ENCODE measurements at places on chromosomes 11 and 22.

DNA sequence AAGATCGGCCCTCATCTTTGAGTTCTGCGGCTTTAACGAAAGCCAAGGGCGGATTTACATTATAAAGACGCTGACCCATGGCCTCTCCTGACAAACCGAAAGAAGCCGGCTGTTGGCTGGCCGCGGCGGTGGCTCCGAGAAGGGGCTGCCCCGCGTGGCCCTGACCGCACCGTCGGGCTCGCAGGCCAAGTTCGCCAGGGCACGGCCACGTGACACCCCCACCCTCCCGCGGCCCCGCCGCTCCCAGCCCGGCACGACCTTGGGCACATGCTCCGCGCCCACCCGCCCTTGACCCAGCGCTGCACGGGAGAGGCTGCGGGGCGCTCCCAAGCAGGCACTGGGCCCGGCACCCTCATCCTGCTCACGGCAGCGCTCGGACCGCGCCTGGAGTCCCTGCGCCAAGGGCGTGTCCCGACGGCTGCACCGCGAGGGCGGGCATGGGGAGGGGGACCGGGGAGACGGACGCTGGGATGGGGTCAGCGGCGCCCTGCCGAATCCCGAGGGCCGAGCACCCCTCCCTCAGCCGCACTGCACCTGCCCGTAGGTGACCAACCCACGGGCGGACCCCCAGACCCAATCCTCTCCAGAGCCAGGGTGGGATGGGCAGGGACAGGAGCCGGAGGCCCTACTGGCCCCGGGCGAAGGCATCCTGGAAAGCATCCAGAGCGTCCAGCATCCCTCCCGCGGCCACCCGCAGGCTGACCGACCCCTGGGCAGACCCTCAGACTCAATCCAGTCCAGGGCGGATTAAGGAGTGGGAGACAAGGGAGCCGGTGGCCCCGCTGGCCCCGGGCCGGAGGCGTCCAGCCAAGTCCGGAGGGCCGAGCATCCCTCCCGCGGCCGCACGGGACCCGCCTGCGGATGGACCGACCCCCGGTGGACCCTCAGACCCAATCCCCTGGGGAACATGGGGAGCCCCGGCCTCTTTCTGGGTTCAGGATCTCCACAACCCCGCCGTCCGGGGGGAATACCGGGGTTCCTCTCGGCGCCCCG is 759 bp downstream of the CPT1A start:
- DNase-seq = no peak

DNA sequence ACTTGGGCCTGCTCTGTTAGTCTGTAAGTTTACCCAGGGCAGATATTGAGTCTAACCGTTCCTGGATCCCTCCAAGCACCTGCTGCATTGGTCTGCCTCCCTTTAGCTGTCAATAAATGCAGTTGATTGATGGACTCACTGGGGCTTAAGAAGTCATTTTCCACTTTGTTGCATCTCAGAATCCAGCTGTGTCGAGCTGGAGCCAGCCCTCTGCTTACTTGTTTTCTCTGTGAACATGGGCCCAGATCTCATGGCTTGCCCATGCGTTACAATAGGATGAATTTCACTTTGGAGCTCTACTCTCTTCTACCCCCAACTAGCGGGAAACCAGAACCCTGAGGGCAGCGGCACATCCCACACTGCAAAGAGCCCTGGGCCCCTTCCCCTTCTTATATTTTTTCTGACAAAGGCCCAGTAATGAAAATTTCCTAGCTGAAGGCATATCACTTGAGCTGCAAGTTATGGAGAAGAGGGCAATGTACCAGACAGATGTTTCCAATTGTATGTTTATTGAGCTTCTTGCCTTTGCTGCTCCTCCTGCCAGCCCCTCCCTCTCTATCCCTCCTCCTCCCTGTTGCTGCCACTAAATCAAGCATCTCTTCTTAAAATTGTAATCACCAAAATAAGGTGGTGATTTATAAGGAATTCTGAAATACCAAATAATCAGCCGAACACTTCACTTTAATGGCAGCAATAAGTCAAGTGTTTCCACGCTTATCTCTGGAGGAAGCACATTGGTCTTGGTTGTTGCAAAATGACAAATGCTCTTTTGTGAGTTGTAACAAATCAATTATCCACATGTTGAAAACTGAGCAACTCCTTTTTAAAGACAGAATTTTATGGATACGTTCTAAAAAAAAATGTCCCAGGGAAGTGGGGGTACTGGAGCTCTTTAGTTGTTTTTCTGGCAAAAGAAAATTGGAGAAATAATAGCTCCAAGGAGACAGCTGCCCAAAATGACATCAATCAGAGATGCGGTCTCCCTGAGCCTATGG is 212.3 kb upstream of the ZBED5 start:
- no peak for DNase-seq

DNA sequence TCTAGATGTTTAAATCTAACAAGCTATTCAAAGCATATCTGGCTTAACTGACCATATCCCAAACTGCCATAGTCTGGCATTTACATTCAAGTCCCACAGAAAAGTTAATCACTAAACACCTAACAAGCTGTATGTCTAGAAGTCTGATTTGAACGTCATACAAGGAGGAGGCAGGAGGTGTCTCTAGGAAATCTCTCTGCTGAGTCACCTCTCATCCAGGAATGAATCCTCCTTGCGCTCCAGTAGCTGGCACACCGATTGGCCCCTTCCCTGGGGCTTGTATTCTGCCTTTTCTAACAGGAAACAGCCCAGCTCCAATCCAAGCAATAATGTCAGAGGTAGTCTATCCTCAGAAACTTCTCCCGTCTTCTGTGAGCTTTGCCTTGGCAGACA is 31.8 kb downstream of the FEZ1 start:
- no peak for DNase-seq

DNA sequence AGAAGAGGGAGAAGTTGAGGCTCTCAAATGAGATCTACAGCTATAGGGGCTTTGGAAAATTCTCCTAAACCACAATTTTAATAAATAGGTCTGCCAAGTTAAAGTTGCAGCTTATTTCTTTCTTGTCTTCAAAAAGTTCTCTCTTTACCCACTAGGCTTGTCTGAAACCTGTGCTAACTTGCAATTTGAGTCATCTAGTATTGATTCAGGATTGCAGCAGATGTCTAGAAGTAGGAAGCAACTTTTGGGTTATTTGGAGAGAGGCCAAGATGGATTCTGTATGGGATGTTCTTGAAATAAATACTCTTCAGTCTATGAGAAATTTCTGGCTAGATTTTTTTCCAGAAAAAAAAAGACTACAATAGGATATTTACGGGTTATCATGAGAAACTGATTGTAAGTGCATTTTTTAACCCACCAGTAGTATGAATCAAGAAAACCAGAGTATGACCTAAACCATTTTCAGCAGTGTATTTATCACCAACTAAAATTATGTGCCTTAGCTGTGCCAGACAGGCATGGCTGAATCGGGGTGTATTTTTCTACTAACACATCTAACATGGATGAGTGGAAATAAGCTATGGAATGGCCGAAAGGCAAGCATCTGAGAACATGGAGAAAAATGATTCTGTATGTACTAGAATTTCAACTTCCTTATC is 4.9 kb upstream of the RAB38 start:
- DNase-seq = no peak

DNA sequence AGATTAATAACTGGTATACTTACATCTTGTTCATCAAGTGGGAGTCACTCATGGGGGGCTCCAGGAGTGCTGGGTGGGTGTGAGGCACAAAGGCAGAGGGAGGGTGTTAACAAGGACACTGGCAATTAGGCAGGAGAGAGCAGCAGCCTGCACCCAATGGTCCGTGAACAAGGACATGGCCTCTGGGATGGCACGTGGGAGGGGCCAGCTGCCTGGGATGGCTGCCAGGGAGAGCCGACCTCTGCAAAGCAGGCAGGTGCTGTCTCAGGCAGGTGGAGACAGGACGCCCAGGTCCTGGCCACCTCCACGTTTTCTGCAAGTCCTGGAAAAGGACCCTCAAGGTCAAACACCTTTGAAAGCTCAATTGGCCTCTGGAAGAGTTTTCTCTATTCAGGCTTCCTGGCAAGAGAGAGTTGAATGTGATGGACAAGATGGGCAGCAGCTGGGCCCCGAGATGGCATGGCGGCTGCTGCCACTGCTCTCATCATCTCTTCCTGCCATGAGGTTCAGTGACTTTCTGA is 257.1 kb downstream of the BUD13 start:
- DNase-seq = no peak

- DNase-seq = no peak
Measured at GRCh38 chr22:35008213-35008612, 57.7 kb upstream of the ISX start.

DNA sequence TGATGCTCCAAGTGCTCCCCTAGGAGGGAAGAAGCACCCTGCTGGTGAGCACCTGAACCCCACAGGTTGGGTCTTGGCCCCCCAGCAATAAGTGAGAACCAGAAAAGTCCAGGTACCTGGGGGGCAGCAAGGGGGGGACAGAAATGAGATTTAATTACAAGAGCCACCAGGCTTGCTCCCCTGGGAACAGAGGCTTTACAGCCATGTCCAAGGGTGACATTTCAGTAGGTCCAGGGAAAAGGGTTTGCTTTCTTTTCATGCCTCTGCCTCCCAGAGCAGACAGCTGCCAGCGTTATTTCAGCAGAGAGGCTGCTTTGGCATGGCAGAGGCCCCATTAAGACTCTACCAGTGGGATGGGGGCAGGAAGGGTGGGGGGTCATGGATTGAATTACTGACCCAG is 437.7 kb downstream of the BUD13 start:
- DNase-seq = peak; percentile 69

- DNase-seq = no peak
Measured at GRCh38 chr11:115347106-115347505, 157.1 kb downstream of the CADM1 start.

- DNase-seq = no peak
Measured at GRCh38 chr22:19626042-19626587, 88.2 kb upstream of the SEPTIN5 start.

- DNase-seq = no peak
Measured at GRCh38 chr11:27783701-27784355, 83.6 kb upstream of the BDNF start.

DNA sequence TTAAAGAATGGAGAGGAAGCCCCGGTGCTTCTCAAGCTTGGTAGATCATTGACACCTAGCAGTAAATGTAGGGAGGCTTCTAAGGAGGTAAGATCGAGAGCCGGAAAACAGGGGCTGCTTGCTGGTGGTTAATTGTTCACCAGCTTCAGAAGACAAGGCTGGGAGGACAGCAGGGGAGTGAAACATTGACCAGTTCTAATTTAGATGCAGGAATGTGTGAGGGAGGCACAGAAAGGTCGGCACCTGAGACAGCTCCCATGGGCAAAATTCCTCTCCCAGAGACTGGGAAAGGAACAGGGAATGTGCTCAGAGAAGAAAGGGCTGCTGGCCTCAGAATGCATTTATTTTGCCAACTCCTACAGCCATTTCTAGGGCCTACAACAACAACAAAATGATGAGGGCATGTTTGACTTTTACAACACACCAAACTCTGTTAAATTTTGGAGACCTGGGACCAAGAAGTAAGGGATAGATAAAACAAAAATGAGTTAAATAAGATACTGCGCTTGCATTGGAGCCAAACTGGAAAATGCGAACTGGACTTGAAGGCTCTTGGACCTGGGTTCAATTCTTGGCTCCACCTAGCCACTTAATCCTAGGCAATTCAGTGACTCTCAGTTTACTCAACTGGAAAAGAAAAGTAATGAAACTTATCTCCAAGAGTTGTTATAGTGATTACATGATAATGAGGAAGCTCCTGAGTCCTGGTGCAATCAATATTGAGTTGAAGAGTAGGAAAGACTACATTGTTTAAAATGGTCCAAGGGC is 31.0 kb downstream of the FZD4 start:
- DNase-seq = no peak

DNA sequence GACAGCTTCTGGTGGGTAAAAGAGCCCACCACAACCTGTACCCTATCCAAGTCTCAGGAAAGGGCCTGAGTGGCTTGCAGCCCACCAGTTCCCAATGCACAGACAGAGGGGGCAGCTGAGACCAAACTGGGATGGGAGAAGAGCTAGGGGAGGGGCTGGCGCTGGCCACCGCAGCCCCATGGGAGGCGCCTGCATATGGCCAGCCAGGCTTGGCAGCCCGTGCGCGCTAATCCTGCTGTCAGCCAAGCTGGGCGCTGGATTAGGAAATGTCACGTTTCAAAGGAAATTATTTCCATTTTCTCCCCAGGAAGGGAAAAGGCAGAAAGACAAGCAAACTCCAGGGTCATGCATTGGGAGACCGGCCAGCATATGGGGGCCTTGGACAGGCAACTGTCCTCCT is 236.8 kb downstream of the BUD13 start:
- DNase-seq = no peak

GRCh38 chr11:72529068-72529467 is 94.7 kb upstream of the CLPB start:
- no peak for DNase-seq

DNA sequence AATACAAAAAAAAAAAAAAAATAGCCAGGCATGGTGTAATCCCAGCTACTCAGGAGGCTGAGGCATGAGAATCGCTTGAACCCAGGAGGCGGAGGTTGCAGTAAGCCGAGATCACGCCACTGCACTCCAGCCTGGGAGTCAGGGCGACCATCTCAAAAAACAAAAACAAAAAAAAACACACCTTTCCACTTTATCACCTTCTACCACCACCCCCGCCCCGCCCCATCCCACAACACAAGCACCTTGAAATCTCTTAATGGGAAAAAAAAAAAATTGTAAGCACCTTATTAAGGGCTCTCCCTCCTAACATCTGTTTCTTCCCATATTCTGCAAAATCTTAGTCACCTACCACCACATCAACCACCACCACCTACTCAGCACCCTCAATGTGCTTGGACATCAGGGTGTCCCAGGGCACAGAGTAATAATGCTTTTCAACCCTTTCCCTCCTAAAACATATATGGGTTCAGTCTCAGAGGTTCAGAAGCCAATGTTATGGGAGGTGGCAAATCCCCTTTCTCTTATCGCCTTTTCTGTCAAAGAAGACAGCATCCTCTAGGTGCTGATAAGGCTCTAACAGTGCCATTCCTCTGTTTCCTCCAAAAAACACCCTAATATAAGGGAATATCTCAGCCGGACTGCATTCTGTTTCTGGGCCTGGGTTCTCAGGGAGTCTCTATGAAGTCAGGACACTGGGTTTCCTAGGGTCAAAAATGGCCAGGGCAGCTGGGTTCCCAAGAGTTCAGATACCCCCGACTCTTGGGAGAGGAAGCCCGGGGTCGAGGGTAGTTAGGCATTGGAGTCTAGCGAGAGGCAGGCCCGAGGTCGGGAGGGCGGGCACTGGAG is 718 bp downstream of the INTS5 start:
- no peak for DNase-seq

DNA sequence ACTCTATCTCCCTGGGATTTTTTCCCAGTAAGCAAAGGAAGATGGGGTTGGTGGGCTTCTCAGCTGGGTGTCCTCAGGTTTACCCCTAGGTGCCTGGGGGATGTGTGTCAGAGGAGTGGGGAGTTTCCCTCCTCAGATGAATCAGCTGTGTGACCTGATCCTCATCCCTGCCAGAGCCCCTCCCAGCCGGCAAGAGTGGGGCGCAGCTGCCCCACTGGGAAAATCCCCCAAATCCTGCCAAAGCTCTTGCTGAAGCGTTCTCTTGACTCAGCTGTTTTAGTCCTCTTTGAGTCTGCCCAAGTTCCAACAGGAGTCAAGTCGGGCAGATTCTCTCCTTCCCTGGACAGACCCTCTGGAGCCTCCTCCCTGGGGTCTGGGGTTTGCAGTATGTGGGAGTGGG is 6.0 kb downstream of the C11orf68 start:
- no peak for DNase-seq

- DNase-seq = no peak
Measured at GRCh38 chr11:112829971-112830654, 131.1 kb upstream of the NCAM1 start.

GRCh38 chr11:120918257-120918656 is 105.6 kb upstream of the TBCEL start:
- no peak for DNase-seq

- no peak for DNase-seq
Measured at GRCh38 chr11:118996926-118997626, 862 bp upstream of the CENATAC start.

Measured in vagina (tissue), 2 donors.